ENCODE measurements at places on chromosomes 2 and 18. TPM values are rescaled to one million over a fixed set of nuclear protein-coding genes. Genes with fewer than 3 reads are reported as not detected.

Gene EHD3
- 14.6 TPM for total RNA-seq

Gene UGT1A7
- total RNA-seq = not detected

Gene PTCD3
- total RNA-seq = 122 TPM

Gene CAPN10
- 51.3 TPM for total RNA-seq

Gene FRZB
- total RNA-seq = 27.3 TPM

Gene CHPF
- 8.9 TPM for total RNA-seq

Gene KIF1A
- total RNA-seq = 0.17 TPM

Gene KIF5C
- 6.8 TPM for total RNA-seq

Gene PAX8
- total RNA-seq = 0.34 TPM

Gene LRP1B
- 0.10 TPM for total RNA-seq

Gene CHRND
- total RNA-seq = not detected

Gene HSPE1
- total RNA-seq = 38.1 TPM

Gene RESP18
- not detected for total RNA-seq

Gene LBH
- 123 TPM for total RNA-seq

Gene SCYGR4
- not detected for total RNA-seq

GRCh38 chr2:187329586-187329985 lies 118.5 kb downstream of the CALCRL start:
- no peak for DNase-seq

DNA sequence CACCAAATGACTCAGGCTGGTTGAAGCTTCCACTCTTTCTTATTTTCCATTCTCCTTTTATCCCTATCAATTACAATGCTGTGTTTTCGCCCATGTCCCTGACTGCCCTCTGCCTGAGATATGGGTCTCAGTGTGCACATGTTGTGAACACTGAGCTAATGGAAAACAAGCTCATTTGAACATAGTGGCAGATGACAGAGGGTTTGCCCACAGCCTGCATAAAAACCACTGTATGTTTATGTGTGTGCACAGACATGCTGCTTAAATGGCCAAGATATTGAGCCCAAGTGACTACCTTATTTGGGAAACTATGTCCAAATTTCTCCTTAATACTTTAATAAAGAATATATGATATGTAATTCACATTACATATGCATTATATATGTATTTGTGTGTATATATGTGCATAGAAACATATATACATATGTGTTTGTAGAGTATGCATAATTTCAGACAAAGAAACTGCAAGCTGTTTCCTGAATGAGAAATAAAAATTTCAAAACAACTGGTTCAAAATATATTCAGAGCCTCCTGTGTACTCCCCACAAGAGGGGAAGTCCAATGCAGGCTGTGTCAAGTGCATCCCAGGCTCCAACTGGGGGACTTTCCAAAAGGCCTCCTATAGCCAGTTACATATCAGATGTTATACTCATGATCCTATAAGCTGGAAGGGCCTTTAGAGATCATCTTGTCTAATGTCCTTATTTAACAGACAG lies 92.7 kb upstream of the CD302 start:
- DNase-seq = no peak

- no peak for DNase-seq
Measured at GRCh38 chr2:157898591-157898996, 22.5 kb upstream of the ACVR1 start.

- DNase-seq = peak; percentile 55
Measured at GRCh38 chr2:218357236-218358177, 850 bp downstream of the CATIP start.

- no peak for DNase-seq
Measured at GRCh38 chr2:241151934-241152660, 1.8 kb downstream of the PPP1R7 start.

- DNase-seq = no peak
Measured at GRCh38 chr18:46402945-46403344, 254.1 kb downstream of the LOXHD1 start.

DNA sequence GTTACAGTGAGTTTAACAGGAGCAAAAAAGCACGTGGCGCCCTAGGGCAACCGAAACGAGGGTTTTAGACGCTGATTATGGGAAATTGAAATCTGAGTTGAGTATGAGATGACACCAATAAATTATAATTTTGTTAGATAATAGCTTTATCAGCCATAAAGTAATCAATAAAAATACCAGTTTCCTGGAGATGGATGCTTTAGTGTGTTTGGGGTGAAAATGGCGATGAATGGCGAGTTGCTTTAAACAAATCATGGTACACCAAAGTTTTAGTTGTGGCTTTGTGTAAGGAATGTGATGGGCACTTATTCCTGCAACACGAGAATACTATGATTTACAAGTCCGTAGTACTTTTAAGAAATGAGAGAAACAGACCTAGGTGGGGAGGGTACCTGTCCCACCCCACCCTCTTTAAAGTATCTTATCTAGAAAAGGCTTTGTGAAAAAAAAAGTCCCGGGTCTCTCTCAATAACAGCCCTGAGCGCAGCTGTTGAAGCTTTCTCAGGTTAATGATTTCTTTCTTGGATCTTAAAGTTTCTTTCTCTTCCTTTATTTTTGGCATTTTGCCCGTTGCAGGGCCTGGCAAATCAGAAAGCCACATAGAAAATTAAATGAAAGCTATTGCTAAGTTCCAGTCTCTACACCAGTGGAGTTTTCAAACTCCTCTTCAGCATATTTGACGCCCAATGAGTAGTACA lies 1.5 kb upstream of the RRM2 start:
- peak; percentile 0 for DNase-seq

GRCh38 chr2:31110431-31110830 lies 27.8 kb downstream of the GALNT14 start:
- DNase-seq = no peak

GRCh38 chr2:219547621-219548020 lies 3.8 kb downstream of the TMEM198 start:
- peak; percentile 76 for DNase-seq

DNA sequence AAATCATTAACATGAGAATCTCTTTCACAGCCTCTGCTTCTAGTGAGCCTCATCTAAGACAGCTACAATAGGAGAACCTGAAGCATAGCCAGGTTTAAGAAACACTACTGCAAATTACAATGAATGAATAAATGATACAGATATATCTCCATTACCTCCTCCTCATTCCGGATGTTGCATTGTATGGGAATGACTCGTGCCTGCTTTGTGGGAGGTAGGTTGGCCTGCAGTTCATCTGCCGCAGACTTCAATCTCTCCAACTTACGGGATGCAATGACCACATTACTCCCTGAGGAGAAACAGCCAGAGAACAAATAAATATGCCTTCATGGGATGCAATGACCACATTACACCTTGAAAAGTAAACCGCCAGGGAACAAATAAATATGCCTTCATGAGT lies 15.4 kb downstream of the PECR start:
- DNase-seq = no peak

DNA sequence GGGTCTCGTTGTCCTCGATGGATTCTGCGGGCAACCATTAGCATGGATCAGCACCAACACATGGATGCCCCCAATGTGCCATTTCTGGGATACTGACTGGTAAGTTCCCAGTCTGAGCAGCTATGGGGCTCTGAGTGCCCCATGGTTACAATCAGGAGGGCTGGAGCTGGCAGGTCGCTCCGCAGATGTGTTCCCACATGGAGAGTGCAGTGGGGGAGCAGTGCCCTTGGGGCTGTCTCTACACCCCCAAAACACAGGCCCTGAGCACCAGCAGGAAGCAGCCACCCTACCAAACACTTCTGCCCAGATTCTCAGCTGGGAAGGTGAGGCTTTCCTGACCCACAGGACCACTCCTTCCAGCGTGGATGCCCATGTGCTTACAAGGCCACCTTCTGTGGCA lies 8.0 kb downstream of the NGEF start:
- DNase-seq = peak; percentile 53

GRCh38 chr18:41721103-41721790 lies 233.8 kb upstream of the PIK3C3 start:
- no peak for DNase-seq

GRCh38 chr2:165601928-165602521 lies 132.5 kb downstream of the CSRNP3 start:
- DNase-seq = no peak

DNA sequence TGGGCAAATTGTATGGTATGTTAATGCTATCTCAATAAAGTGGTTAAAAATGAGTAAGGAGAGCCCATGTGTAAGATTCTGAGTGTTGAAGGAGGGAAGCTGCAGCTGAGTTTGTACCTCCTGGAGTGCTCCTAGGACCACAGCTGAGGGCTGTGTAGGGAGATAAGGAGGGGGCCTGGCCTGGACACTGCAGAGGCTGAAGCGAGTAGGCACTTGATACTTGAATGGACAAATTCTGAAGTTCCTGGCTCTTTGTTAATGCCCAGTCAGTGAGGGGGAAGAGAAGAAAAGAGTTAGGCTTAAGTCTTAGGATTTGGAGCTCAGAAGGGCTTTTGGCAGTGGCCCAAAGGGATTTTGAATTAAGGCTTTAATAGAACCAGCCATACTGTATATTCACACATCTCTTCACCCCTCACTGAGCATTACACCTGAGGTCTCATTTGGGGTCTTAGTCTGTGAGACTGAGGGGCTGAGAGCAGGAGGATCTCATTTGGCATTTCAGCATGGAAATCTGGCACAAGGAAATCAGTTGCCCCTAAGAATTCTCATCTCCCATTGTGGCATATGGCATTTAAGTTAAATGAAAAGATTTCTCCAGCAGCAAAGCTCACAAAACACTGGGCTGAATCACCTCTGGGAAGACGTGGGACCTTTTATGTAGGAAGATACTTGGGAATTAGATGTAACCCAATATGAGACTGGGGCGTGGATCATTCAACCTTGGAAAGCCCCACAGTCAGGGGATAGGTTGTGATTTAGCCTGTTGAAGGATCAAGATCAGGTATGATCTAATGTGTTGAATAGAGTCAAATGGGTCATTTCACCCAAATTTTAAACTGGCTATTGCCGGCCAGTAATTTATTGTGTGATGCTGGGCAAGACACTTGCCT lies 46.8 kb downstream of the LIPG start:
- no peak for DNase-seq

DNA sequence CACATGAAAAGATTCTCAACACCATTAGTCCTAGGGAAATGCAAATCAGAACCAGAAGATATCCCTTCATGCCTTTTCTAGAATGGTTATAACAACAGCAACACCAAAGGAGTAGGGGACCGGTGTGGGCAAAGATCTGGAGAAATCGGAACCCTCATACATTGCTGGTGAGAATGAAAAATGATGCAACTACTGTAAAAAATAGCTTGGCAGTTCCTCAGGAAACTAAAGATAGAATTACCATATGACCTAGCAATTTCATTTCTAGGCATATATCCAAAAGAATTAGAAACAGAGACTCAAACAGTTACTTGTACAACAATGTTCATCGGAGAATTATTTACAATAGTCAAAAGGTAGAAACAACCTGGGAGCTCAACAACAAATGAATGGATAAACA lies 29.2 kb upstream of the CDH7 start:
- no peak for DNase-seq

DNA sequence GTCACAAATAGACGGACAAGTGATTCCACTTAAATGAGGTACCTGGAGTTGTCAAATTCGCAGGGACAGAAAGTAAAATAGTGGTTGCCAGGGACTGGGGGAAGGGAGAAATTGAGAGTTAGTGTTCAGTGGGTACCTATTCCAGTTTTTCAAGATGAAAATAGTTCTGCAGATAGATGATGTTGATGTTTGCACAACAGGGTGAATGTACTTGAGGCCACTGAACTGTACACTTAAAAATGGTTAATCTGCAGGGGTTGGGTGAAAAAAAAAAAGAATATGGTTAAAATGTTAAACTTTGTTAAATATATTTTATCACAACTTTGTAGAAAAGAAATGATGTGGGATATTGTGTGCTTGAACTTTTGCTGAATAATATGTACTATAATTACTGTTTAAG lies 102.3 kb downstream of the NCK2 start:
- DNase-seq = no peak

- DNase-seq = peak; percentile 51
Measured at GRCh38 chr2:238383743-238384380, 42.9 kb upstream of the ASB1 start.

DNA sequence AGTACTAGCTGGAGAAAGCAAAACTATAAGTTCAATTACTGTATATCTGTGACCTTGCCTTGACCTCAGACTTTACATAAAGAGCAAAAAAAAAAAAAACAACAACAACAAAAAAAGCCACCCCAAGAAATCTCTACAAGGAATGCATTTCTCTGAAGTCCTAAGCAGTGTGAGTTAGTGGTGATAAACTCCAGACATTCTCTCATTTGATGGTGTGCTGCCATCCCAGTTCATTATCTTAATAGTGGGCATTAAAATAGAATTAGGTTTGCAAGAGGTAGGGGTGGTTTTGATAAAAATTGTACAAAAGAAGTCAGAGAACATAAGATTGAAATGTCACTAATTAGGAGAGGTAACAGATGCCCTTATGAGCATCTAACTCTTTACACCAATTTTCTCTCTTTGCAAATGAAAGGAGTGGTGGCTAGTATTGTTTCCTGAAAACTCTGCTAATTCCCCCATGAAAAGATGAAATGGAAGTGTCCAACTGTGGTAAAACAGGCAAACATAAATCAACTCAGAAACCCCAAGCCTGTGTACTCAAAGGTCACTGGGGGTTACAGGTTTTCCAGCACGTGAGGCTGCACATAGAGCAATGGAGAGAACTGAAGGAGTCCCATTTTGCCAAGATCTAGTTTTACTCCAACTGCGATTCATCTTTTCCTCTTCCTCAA lies 131.9 kb downstream of the MEIS1 start:
- no peak for DNase-seq

- peak; percentile 78 for DNase-seq
Measured at GRCh38 chr2:70767699-70768589, at the start of gene ADD2. ADD2 (minus strand) TSS chr2:70768200; CDS start chr2:70706408, 61,792 bp downstream.

GRCh38 chr2:106129150-106129549 lies 65.0 kb downstream of the UXS1 start:
- no peak for DNase-seq

- DNase-seq = no peak
Measured at GRCh38 chr18:8153887-8154583, 455.2 kb upstream of the RAB12 start.

GRCh38 chr2:148721520-148721931 lies 77.0 kb downstream of the EPC2 start:
- DNase-seq = no peak

DNA sequence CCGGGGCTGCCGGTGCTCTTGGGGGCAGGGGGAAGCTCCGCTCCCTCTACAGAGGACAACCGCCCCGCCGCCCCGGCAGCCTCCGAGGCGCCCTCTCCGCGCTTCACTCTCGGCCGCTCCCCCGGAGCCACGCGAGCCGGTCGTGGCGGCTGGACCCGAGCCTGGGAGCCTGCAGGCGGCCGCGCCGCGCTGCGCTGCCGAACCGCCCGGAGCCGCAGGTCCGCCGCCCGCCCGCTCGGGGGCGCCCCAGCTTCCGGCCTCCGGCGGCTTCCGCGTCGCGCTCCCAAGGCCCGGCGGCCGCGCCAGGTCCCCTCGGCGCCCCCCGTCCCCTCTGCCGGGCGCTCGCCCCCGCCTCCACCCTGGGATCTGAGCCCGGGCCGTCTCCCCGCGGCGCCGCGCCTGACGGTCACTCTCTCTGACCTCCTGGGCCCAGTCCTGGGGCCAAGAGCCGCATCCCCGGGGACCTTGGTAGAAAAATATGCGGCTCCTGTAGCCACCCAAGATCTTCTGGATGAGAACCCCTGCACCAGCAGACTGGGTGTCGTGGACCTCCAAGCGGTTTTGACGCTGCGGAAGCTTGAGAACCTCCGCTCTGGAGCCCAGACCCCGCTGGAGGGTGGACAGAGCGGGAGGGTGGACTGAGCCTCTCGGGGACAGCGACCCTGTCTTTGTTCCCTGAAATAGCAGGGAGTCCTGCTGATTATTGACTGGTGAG lies 44.3 kb downstream of the SERTAD2 start:
- peak; percentile 96 for DNase-seq

- no peak for DNase-seq
Measured at GRCh38 chr2:219243291-219243761, 1.9 kb downstream of the GLB1L start.

Data from spleen (tissue), 13 donors.